Mucosa of descending colon (tissue), 3 donors: ENCODE measurements at places on chromosomes 13 and 19. TPM values are rescaled to one million over a fixed set of nuclear protein-coding genes. Genes with fewer than 3 reads are reported as not detected.
A peak's percentile ranks its signal among the peaks of the same experiment; 100 is the strongest.

COL4A2 gene
- total RNA-seq, result 389 TPM

TPGS1 gene
- total RNA-seq, result 20.6 TPM

ARHGAP45 gene
- total RNA-seq, result 33.9 TPM

DPP9 gene
- 67.8 TPM for total RNA-seq

SPART gene
- total RNA-seq, result 93.4 TPM

TSSK6 gene
- total RNA-seq, result 2.3 TPM

IGFL1 gene
- not detected for total RNA-seq

BEST2 gene
- total RNA-seq, result 32.2 TPM

EDNRB gene
- total RNA-seq, result 6.8 TPM

CLASRP gene
- 93.2 TPM for total RNA-seq

PRR20C gene
- total RNA-seq, result not detected

PSPN gene
- total RNA-seq, result 2.0 TPM

- peak; percentile 83 for DNase-seq
Measured at GRCh38 chr19:55467236-55468053, 2.9 kb upstream of the C19orf85 start.

- DNase-seq, result peak; percentile 69
Measured at GRCh38 chr13:99496184-99497142, 4.8 kb upstream of the TM9SF2 start.

- no peak for DNase-seq
Measured at GRCh38 chr13:60311527-60311926, 85.5 kb upstream of the TDRD3 start.

- no peak for DNase-seq
Measured at GRCh38 chr19:44092108-44092507, 2.1 kb upstream of the ZNF224 start.

GRCh38 chr13:110070046-110070445 lies 236.9 kb downstream of the COL4A1 start:
- no peak for DNase-seq

- DNase-seq, result no peak
Measured at GRCh38 chr13:98930151-98930591, 47.7 kb downstream of the DOCK9 start.

DNA sequence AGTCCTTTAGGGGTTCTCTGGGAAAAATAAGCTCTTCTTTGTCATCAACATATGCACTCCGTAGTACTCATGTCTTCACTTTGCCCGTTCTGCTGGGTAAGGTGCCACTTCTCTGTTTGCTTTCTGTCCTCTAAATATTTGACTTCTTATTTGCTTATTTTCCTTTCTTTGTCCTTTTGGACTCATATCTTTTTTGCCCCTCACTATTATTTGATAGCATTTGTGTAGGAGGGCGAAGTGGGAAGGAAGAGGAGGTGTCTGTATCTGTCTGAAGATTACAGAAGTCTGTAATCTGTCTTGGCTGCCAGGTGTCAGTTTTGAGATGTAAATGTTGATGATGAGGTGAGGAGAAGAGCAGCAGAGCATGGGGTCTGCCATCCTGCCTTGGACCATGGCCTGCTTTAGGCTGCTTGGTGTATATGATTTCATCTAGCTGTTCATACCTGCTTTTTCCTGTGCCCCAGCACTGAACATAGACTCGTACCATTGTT lies 30.8 kb downstream of the USPL1 start:
- no peak for DNase-seq

GRCh38 chr19:11387162-11388034 lies 3.3 kb upstream of the EPOR start:
- DNase-seq, result no peak

DNA sequence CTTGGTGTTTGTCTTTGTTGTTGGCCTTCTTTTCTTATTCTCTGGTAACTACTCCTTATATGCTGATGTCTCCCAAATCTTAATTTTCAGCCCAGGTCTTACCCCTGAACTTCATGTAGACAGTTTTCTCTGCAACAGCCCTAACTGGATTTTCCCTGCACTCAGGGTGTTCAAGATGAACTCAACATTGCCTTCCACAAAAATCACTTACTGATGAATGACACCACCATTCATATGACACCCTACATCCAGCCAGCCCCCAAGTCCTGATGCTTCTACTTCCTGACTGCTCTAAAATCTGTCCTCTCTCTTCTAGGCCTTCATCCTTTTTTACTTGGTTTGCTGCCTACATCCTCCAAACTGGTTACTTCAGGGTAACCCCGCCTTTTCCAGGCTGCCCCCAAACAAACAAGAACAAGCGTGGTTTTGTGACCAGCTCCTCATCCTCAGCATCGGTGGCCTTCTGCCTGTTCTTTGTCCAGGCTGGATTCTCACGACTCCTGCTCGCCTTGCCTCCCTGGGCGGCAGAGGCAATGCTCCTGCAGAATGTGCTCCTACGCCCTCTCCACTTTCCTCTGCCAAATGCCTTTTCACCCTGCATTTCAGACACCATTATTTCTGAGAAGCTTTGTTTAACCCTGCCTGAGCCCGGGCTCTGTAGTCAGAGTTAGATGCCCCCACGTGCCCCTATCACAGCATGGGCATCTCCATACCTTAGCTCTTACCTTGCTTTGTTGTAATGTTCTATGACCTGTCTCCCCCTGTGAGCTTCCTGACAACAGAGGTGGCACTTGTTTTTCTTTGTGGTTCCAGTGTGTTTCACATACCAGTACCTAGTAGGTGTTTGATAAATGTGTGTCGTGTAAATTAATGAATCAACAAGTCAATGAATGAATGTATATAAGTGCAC lies 61.8 kb downstream of the WDFY2 start:
- no peak for DNase-seq

DNA sequence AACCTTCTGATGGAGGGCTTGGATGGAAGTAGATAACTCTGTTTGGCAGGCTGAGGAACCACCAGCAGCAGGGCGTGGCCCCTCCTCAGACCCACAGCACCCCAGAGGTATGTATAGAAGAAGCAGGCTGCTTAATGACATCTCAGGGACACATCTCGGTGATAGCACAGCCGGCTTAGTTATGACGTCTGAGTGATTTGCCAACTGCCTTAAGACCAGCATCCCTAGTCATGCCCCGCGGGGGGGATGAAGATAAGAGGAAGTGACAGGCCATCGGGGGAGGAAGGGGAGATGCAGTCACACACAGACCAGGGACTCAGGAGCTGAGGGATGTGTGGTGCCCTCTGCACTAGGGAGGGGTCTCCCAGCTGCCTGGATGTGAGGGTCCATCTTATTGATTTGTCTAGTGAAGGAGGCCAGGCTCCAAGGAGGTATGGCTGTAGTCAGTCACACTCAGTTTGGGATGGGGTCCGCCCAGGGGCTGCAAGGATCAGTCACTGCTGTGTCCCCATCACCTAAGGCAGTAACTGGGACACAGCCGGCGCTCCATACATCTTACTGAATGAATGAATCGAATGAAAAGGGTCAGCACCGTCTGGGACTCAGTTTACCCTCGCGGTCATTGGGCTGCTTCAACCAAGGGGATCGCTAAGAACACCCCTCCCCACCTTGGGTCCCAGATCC lies 19.2 kb upstream of the ERCC1 start:
- DNase-seq, result peak; percentile 61

DNA sequence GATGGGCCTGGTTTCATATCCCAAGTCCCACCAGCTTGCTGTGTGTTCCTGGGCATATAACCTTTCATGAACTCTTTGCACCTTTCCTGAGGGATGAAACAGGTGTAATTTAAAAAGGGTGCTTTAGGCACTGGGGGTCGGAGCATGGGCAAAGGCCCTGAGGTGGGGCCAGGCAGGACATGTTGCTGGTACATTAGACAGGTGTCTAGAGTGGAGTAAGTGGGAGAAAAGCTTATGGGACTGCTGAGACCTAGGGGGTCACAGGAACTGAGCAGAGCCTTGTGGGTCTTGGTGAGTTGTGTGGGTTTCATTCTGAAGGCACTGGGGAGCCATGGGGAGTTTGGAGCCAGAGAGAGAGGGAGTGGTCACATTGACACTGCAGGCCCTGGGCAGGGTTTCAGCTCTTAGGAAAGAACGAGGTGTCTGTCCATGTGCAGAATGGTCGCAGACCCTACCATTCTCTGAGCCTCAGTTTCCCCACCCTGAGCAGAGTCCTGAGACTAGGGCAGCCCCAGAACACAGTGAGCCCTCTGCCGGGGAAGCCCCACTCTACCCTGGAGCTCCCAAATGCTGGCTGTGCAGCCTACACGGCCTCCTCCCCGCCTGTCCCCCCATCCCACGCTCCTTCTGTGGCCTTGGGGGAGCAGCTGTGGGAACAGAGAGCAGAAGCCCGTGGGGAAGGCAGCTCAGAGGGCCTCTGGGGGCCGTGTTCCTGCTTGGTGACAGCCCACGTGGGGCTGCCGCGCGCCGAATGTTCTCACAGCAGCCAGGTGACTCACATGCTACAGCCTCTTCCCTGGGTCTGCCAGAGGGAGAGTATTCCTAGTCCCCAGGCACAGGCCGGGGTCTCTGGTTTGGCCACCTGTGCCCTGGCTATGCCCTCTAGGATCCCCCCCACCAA lies 7.3 kb upstream of the HOMER3 start:
- no peak for DNase-seq

GRCh38 chr13:99469041-99469440 lies 32.2 kb upstream of the TM9SF2 start:
- DNase-seq, result no peak

- DNase-seq, result no peak
Measured at GRCh38 chr13:63311587-63311986, 1895.9 kb upstream of the PCDH20 start.

GRCh38 chr13:97002581-97002980 lies 8.3 kb upstream of the OXGR1 start:
- no peak for DNase-seq

DNA sequence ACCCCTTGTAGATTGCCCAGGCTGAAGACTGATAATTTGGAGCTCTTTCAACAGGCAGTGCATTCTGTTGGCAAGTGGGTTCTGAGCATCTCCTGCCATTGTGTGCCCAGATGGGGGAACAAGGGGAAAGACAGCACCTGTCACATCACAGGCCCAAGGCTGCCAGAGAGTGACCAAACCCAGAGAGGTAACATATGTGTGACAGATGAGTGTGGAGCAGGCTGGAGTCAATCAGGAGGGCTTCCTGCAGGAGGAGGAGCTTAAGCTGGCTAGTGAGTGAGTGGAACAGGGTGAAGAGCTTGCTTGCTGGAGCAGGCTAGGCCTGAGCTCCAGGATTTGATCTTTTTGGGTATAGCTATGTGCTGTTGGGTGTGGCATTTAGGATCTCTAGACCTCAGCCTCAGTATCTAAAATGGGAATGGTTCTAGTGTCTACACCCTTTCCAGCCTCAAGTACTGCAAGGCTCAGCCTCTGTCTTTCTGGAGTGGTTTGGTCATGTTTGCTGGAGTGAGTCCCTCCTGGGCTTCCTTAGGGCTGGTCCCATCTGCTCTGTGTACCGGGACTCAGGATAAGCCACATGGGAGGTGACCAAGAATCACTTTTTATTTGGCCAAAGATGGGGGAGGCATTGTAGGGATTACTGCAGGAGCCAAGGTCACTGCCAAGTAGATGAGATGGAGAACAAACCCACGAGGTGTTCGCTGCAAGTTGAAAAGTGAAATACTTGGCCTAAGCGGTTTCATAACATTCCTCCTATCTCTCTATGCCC lies 152.4 kb upstream of the TSHZ3 start:
- DNase-seq, result no peak

DNA sequence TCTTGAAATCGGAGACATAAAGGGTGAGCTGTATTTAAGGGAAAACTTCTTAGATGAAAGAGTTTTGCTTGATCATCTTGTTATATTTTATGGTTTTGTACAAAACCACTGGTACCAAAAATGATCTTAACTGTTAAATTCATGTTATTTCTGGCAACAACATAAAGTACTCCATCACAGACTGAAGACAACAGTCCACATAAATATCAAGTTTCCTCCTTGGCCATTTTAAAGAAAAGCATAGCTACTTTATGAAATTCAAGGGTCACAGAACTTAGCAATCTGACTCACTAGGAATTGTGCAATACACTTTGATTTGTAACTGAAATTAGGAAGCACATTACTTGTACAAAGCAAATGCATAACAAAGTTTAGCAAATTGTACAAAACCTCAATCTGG lies 66.3 kb downstream of the TBC1D4 start:
- DNase-seq, result no peak

DNA sequence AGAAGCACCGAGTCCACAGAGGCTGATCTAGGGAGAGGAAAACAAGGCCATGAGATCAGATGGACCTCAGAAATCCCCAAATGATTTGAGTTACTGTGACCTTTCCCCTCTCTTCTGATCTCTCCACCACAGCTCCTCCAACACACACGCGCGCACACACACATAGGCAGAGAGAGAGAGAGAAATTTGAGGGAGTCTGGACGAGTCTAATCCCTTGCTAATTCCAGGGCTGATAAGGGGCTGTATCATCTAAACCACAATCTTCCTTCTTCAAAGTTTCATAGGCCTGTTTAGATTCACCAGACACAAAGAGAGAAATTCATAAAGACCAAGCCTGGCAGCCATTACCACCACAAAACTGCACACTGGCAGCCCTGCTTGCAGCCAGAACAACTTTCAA lies 8.6 kb downstream of the ZFP82 start:
- DNase-seq, result no peak

- peak; percentile 85 for DNase-seq
Measured at GRCh38 chr13:97028441-97029299, 34.4 kb upstream of the OXGR1 start.

DNA sequence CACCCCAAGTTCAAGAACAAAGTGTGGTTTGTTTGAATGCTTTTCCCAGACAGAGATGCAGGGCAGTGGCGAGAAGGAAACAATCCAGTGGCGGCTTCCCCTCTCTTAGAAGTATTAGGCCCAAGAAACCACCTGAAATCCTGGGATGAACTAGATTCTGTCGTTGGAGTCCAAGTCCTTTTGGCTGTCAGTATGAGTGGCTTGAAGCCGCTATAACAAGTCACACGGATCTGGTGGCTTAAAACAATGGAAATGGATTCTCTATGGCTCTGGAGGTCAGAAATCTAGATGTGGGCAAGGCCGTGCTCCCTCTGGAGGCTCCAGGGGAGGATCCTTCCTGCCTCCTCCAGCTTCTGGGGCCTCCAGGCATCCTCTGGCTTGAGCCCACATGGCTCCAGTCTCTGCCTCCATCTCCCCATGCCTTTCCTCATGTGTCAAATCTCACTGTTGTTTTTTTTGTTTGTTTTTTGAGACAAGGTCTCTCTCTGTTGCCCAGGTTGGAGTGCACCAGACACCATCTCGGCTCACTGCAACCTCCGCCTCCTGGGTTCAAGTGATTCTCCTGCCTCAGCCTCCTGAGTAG lies 97.7 kb downstream of the GNG7 start:
- no peak for DNase-seq

- DNase-seq, result peak; percentile 24
Measured at GRCh38 chr19:3801412-3802096, 15.4 kb upstream of the MATK start.

GRCh38 chr13:22289711-22290110 lies 618.8 kb downstream of the FGF9 start:
- no peak for DNase-seq

- no peak for DNase-seq
Measured at GRCh38 chr19:47991191-47991808, 670 bp downstream of the BSPH1 start.
